Inflammatory macrophage treated with lipopolysaccharide for 1 hour (primary cell): ENCODE measurements at places on chromosomes 4 and X.

DNA sequence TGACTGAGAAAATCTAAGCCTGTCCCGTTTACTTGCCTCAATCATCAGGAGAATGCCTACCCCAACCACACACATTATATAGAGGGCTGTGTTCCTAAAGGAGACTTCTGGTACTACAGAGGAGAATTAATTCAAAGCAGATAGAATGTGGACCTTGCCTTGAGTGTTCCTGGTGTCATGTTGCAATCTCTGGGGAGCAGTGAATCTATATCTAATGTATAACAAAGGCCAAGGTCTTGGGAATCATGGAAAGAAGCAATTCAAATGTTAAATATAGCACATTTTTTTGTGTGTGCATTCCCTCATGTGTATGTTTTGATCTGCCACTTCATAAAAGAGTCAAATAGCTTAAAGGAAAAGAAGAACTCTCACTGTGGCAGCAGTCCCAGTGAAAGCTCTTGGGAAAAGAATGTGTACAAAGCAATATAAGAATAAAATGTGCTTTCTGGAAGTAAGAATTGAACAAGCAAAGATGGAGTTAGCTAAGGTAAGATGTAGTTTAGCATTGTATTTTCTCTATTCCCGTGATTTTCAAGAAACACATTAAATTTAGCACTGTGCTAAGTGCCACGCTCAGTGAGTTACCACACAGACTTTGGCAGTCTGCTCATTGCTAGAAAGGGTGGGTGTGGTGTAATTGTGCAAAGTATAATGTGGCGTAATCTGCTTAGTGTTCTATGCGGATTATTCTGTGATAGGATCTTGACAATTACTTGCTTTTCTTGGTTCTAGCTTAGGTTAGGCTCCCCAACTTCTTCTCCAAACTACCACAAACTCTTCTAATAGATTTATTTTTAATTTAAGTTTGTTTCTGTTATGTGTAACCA is 13.7 kb downstream of the ADH6 start:
- no peak for DNase-seq

GRCh38 chr4:101290654-101291053 is 56.7 kb downstream of the PPP3CA start:
- DNase-seq, result no peak

DNA sequence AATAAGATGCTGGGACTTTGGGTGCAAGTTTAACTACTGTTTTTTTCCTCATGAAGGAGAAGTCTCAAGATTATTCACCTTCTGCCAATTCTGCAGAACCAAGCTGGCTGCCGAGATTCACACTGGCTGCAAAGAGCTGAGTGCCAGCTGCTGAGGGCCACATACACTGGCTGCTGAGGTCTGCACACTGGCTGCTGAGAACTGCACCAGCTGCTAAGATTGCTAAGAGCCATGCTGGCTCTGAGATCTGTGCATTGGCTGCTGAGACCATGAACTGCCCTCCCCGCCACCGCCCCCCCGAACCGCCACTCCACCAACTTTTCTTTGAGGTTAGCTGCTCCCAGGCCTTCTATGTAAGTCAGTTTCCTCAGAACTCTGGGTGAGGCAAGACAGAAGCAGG is 330.3 kb downstream of the CBLL2 start:
- DNase-seq, result no peak

DNA sequence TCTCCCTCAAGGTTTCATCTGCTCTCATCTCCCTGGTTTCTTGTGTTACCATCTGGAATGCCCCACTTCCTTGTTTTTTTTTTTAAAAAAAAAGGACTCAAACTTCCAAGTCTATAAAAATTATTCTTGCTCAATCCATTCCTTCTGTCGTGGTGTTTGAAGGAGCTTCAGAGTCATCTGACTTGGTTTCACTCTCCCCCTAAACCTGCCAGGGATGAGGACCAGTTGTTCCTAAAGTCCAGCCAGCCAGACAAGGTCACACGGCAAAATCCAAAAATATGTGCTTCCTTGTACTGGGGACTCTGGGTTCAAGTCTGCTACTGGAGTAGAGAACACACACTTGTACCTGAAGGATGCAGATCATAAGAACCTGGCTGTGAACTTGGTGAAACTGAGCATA is 84.5 kb upstream of the GPM6B start:
- DNase-seq, result no peak

GRCh38 chr4:146456681-146457080 is 65.1 kb downstream of the SLC10A7 start:
- DNase-seq, result no peak

- no peak for DNase-seq
Observed at GRCh38 chr4:25889589-25890503, 24.2 kb upstream of the SMIM20 start.

DNA sequence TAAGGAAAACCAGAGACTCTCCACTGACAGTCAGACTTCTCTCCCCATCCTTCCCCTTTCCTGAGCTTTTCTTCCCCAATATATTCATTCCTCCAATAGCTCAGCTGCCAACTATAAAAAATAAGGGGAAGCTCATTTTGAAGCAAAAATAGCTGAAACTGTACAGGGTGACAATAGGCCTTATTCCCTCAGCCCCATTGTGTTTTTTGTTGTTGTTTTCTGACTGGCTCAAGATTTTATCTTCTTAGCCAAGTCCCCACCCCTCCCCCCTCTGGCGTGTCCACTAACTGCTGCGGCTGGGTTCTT is 26.2 kb downstream of the PRPS1 start:
- no peak for DNase-seq

GRCh38 chr4:55512922-55513571 is 33.7 kb downstream of the CLOCK start:
- no peak for DNase-seq

- DNase-seq, result no peak
Observed at GRCh38 chrX:97858592-97858991, 974.9 kb downstream of the RPA4 start.

- no peak for DNase-seq
Observed at GRCh38 chr4:185716577-185717376, 95.2 kb downstream of the SORBS2 start.

- peak; percentile 20 for DNase-seq
Observed at GRCh38 chr4:38715050-38715449, 51.1 kb downstream of the KLF3 start.

- DNase-seq, result no peak
Observed at GRCh38 chr4:188735082-188735481, 595.8 kb downstream of the TRIML1 start.

DNA sequence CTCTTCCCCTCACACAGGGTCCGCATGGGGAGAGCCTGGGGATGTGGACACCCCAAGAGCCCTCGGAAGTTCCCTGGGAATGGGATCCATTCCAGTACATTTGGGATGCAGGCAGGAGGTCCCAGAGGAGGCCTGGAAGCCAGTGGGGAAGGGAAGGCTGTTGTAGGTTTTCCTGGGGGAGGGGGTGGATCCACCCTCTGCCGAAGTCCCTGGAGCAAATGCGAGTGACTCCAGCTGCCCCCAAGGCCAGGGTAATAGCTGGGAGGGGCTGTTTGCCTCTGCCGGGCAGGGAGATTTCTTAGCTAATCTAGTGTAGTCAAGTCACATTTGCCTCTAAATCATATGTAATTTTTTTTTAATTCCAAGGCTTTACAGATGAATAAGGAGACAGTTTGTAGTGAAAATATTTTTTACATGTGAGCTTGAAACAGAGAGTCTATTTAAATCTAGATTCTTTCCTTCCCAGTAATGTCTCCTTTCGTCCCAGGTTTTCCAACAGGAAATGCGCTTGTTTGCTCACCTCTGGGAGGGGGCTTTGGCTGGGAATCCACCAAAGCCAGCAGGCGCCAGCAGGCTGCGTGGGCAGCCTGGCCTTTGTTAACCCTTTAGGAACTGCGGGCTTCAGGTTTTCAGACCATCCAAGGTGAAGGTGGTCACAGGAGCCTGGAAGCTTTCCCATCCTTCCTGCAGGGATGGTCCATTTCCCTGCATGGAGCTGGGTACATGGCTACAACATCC is 26.8 kb downstream of the SH3TC1 start:
- no peak for DNase-seq

DNA sequence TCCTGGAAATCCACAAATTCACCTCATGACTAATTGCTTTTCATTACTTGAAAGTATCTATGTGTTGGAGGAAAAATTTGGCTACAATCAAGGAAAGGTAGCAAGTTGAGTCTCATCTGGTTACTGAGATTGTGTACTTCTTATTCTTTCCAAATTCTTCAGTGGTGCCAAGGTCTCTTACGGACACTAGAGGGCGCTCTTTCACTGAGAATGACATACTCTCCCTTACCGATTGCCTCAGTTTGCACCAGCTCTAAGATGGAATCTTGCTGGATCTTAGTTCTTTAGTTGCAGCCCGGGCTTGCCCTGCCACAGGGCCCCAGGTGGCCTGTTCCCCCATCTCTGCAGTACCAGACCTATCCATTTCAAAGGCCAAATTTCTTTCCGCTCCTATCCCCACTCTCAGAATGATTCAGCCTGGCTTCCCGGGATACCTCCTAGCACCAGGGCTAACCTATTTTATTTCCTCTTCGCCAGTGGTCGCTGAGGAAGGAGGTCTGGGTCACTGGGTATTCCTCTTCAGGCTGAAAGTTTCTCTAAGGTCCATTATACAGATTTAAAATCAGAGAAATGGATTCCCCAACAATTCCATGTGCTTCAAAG is 24.6 kb upstream of the GPR50 start:
- peak; percentile 62 for DNase-seq
